CD4-positive, alpha-beta T cell treated with Interleukin-6 at 100 ng/mL for 8 hours (primary cell): ENCODE measurements at places on chromosomes 5 and 9.

DNA sequence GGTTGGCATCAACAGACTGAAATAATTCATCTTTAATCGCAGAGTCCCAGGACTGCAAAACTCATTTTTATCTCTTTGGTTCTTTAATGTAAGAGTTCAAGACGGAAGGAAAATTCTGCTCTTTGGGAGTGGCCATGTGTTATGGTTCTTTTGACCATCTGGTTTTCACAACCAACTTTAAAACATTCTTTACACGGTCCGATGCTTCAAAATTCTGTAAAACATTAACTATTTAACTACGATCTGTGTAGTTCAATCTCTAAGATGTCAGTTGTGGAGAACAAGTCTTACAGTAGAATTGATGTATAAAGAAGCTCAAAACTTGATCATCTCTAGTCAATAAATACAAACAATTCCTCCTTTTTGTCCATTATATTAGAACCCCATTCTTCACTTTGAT, 83.0 kb downstream of the CMYA5 start:
- DNase-seq, result no peak

DNA sequence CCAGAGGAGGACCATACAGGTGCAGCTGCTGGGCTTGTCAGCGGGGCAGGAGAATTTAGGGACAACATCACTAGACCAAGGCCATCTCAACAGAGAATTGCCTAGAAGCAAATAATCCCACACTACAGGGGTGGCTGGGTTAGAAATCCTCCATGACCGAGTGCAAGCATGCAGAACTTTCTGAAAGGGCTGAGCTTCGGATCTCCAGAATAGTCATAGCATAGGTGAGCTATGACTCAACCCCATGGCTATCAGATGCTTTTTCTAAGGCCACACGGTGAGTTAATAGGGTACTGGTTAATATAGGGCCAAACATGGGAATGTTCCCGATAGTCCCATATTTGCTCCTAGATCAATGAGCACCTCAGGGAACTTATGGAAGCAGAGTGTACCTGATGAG, 4.2 kb downstream of the KCNIP1 start:
- no peak for DNase-seq

DNA sequence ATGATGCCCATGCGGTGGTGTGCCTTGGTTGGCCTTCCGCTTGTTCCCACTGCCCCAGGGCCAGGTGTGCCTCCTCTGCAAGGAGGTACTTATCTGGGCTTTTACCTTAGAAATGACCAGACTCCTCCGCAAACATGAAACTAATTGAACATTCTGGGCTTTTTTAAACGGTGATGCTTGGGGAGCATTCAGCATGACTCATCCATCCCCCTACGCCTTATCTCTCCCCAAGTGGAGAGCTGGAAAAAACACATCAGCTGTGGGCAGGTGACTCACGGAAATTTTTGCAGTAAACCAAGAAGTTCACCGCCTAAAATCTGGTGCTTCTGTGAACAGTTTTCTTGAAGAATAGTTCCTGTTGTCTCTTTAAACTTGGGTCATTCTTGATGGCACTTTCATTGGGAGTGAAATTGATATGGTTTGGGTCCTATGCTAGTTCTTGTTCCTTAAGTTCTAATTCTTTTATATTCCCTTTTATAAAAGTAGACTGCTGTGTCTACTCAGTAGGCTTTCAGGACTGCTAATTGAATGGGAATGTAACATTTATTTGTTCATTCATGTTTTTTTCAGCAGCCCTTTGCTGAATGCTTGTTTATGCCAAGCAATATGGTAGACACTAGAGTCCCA, 39.6 kb downstream of the SFXN1 start:
- DNase-seq, result peak; percentile 70

- no peak for DNase-seq
Measured at GRCh38 chr5:17182494-17182893, 34.9 kb upstream of the BASP1 start.

GRCh38 chr5:146466521-146467349, 19.6 kb downstream of the TCERG1 start:
- DNase-seq, result no peak
